ENCODE measurements at places on chromosomes 1 and 21.

DNA sequence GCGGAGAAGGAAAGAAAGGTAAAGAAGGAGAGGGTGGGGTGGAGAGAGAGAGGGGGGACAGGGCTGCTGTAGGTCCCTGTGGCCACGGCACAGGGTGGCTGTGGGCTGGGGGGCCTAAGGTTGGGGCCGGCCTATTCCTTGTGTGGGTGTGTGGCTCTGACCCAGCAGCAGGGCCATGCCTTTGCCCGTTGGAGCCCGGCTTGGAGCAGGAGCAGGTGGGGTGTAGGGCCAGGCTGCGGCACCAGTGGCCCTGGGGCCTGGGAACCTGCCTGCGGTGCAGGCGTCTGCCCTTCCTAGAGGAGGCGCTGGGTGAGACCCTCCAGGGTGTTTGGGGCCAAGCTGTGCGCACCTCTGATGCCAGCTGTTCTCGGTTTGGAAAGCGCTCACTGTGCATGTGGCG lies 19.7 kb upstream of the SUMO3 start:
- no peak for DNase-seq

GRCh38 chr1:209404577-209404976 lies 178.9 kb upstream of the CAMK1G start:
- no peak for DNase-seq

- no peak for DNase-seq
These were observed 68.0 kb downstream of the ADAMTS1 start for GRCh38 chr21:26777166-26777565.

GRCh38 chr1:35777109-35777508 lies 7.3 kb upstream of the CLSPN start:
- DNase-seq = no peak

DNA sequence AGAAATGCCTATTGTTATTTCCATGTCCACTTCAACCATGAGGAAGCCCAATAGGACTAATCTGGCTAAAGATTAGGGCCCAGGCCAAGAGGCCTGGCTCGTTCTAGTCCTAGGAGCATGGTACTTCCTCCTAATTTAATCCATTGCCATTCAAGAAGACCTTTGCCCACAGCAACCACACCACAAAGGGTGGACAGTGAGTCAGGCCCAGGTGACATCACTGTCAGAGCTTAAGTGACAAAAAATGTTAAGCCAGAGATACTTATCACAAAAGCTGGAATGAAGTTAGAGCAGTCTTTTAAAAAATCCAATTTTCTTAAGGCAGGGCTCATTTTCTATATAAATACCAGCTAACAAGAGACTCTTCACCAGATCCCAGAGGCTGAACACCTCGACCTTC lies at the start of gene SPRR3:
TSS of gene SPRR3 (plus strand) at position 368 of the 400 bp plus-strand sequence. CDS start 1,272 bp downstream, outside the sequence.
- DNase-seq = no peak

GRCh38 chr1:23563003-23563402 lies 3.7 kb upstream of the ID3 start:
- DNase-seq = no peak

- DNase-seq = no peak
These were observed 1.3 kb upstream of the LYST start for GRCh38 chr1:235867903-235868469.

GRCh38 chr1:210830034-210831028 lies 303.6 kb downstream of the KCNH1 start:
- DNase-seq = no peak

DNA sequence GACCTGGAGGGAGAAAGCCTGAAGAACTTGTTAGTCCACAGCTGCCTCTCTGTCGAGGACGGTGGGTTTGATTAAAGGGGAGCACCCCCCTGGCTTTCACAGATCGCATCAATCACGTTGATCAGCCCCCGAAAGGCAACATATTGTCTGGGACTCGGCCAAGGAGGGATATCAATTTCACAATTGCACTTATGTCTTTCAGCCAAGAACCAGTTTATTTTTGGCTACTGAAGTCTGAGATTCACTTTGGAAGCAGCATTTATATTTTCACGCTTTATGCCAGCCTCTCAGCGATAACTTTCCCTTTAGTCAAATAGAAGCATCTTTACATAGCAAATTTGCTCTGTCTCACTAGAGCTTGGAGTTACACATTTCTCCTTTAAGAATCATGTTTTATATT lies 253.2 kb upstream of the RRP15 start:
- DNase-seq = no peak

GRCh38 chr1:1291023-1291528 lies 10.8 kb downstream of the SCNN1D start:
- no peak for DNase-seq

- no peak for DNase-seq
These were observed 22.0 kb downstream of the VPS26C start for GRCh38 chr21:37245151-37245550.

- DNase-seq = no peak
These were observed 104.9 kb downstream of the EVI5 start for GRCh38 chr1:92679980-92680379.

DNA sequence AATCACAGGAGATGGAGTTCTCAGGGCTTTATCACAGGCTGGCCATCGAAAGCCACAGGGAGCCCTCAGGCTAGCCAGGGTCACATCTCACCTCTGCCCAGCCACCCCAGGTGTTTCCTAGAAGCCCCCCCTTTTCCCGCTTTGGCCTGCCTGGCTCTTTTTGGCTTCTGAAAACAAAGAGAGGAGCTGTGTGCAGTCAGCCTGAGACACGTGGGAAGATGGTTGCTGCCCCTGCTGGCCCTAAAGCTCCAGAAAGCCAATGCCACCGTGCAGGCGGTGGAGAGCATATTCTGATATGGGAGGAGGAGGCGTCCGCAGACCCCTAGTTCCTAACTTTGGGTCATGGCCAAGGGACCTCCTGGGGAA lies 18.7 kb upstream of the LBR start:
- no peak for DNase-seq

- no peak for DNase-seq
These were observed 32.1 kb upstream of the PLA2G5 start for GRCh38 chr1:20037877-20038276.

DNA sequence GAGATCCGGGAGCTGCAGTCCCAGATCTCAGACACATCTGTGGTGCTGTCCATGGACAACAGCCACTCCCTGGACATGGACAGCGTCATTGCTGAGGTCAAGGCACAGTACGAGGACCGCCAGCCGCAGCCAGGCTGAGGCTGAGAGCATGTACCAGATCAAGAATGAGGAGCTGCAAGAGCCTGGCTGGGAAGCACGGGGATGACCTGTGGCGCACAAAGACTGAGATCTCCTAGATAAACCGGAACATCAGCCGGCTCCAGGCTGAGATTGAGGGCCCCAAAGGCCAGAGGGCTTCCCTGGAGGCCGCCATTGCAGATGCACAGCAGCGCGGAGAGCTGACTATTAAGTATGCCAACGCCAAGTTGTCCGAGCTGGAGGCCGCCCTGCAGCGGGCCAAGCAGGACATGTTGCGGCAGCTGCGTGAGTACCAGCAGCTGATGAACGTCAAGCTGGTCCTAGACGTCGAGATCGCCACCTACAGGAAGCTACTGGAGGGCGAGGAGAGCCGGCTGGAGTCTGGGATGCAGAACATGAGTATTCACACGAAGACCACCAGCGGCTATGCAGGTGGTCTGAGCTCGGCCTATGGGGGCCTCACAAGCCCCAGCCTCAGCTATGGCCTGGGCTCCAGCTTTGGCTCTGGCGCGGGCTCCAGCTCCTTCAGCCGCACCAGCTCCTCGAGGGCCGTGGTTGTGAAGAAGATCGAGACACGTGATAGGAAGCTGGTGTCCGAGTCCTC lies 25.5 kb downstream of the ETV3L start:
- DNase-seq = peak; percentile 9

DNA sequence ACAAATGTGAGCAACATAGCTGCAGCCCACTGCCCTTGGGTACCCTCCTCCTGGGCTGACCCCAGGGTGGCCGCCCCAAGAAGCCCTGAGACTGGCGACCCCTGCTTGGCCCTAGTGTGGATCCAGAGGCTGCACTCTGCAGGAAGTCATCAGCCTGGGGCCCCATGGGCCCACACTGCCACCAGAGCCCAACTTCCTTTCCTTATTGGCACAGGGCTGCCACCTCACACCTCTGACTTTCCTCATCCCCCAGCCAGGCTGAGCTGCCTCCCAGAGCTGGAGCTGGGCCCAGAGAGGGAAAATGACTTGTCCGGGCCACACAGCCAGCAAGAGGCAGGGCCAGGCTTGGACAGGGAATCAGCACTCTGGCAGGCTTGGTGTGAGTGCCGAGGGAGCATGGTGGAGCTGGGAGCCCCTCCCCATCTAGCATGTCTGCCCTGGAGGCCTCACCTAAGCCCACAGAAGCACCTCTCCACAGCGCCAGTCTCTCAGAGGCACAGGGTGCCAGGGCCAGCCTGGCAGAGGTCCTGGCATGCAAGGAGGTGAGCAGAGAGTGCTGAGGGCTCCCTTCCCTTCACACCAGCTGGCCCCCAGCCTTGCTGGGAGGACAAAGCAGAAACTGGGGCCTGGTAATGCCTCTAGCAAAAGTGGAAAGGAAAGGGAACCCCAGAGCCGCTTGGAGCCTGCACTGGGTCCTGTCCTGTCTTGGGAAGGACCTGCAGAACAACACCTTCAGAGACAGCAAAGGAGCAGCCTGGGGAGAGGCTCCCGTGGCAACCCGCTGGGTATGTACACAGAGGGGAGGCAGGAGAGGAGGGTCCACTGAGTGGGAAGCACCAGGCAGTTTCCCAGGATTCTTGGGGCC lies 3.2 kb downstream of the RAP1GAP start:
- DNase-seq = no peak

- DNase-seq = no peak
These were observed 45.2 kb upstream of the DMBX1 start for GRCh38 chr1:46444466-46444865.

- DNase-seq = no peak
These were observed 14.1 kb downstream of the HUNK start for GRCh38 chr21:31886915-31887314.

DNA sequence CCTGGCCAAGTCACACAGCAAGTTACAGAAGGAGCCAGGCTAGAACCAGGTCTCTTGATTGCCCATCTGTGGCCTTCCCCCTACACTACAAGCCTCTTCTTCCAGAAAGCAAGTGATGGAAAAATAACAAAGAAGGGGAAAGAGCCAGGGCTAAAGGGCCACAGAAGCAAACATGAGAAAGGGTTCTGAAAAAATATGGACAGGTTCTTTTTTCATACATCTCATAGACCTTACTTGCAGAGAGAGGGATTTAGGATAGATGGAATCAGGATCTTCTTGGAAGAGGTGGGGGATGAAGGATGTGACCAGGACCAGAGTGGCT lies 3.2 kb downstream of the RHBG start:
- DNase-seq = no peak

DNA sequence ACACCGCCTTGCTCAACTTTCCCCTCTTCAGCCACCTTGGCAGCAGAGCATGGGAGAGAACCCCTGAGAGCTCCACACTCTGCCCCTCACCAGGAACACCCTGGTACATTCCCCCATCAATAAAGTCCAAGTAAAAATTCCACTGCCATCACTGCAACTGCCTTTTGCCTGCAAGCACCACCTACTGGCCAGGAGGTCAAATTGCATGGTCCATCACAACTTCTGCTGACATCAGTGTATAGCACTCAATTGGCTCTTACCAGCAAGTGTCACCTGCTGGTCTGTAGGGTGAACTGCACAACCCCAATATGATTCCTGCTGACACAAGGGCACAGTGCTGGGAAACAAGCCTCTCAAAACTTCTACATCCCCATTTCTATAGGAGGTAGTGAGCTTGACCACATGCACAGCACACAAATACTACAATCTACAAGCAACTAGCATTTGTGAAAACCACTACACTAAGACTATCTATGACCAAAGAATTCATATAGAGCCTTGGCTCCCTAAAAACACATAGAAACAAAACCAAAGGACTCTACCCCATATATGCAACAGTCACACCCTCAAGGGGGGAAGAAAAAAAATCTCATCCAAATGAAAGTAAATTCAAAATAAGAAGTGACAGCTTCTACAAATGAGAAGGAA lies 69.2 kb downstream of the FASLG start:
- DNase-seq = no peak

- DNase-seq = peak; percentile 55
These were observed 39.6 kb upstream of the LDLRAP1 start for GRCh38 chr1:25503551-25504426.

DNA sequence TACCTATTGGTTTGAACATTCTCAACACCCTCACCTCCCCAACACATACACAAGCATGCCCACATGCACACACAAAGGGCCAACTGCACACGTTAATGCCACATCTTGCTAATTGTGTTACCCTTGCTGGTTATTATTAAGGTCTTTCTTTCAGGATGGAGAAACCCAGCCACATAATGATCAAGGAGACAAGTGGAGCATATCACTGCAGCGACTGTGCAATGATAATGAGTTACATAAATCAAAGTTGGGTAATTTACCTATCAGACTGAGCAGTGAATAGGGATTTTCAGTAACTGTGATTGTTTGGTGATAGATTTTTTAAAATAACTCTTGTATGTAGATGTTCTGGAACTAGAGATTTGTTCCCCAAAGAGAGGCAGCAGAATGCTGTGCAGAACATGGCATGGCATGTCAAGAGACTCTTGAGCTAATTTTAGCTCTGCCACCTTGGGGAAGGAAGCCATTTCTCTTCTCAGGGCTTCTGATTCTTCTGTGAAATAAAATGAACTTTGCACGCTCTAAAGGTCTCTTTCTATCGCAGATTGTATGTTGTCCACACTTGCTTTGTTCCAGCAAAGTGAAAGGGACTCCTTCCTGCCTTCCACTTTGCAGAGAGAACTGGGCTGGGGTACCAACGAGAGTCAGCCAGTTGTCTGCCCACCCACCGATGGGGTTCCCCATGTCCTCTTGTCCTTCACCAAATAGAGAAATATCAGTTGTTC lies 126.0 kb upstream of the CAMK1G start:
- DNase-seq = no peak

GRCh38 chr1:162248854-162249535 lies 127.7 kb downstream of the SPATA46 start:
- no peak for DNase-seq

DNA sequence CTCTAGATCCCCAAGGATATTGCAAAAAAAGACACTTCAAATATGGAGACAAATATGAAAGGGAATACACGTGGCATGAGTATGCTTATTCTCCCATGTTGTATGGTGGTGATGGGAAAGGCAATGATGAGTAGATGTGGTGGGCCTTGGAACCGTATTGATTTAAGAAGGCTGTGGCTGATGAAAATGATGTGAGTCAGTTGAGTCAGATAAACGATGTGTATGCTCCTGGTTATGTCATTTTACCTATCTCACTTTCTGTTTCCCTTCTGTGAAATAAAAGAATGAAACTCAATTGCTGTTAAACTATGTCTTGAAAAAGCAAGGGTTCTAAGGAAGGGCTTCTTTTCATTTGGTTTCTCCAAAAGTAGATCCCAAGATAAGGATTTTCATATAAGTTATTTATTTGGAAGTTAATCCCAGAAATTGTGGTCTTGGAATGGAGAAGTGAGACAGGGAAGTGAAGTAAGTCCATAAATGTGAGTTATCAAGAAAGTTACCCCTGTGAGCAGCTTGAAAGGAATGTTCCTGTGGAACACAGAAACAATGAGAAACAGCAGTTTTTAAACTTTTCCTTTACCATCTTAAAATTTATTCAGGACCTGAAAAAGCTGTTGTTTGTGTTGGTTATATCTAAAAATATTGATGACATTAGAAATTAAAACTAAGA lies 292.0 kb downstream of the DUSP10 start:
- DNase-seq = no peak
